ENCODE measurements at places on chromosomes 6 and 20.

DNA sequence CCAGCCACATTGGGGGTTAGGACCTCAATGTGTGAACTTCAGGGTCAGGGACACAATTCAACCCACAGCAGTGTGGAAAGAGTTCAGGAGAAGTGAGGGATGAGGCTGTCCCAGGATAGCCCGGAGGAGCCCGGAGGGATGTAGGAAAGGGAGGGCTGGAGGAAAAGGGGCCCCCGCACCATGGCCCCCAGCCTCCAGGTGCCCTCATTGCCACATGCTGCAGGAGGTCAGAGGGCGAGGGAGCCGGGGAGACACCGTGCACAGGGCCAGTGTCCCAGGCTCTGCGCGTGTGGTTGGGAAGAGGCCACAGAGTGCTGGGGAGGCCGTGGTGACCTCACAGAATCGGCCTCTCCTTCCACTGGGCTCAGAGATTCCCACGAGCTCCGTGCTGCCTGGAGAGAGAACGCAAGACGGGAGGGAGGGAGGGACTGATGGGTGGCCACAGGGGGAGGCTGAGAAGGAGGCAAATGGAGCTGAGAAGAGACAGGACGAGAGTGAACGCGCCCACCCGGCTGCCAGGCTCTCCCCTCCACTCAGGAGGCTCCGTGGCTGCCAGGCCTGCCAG is 215.1 kb downstream of the DLL1 start:
- DNase-seq, result no peak

- DNase-seq, result no peak
Observed at GRCh38 chr20:8089668-8090067, 42.4 kb upstream of the PLCB1 start.

DNA sequence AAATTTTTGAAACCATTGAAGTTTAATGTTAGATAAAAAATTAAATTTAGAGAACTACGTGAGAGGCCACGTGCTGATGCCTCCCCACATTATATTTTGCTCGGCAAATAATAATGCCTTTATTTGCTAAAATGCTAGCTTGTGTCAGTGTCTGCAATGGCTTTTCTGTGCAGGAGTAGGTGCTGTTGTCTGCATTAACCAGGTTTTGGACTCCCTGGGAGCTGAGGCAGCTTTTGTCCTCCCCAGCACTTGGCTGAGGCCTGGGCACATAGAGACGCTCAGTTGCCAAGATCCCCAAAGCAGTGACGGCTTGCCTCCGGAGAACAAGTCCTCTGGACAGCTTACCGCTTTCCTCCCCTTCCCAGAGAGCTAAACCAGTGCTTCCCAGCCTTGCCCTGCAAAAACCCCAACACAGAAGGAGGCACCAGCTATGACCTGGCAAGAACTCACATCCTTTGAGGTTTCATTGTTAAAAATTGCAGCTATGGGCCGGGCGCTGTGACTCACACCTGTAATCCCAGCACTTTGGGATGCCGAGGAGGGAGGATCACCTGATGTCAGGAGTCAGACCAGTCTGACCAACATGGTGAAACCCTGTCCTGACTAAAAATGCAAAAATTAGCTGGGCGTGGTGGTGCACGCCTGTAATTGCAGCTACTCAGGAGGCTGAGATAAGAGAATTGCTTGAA is 59.9 kb downstream of the KAT14 start:
- DNase-seq, result no peak

- no peak for DNase-seq
Observed at GRCh38 chr20:8132484-8133309, 631 bp downstream of the PLCB1 start.

DNA sequence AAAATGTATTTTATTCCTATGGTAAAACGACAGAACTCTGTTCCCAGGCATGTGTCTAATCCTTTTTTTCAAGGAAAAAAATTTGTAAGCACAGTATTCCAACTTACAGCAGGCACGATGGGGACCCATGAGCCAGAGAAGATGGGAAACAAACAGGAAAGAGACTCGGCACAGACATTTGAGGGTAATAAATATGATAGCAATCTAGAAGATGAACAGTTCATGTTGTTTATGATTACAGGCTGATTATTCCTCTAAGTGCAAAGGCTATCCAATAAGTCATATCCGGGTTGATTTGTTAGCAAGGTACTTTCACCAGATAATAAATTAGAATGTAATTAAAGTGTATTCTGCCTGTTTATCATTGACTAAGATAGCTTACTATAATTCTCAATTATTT is 43.2 kb downstream of the PDSS2 start:
- DNase-seq, result no peak

DNA sequence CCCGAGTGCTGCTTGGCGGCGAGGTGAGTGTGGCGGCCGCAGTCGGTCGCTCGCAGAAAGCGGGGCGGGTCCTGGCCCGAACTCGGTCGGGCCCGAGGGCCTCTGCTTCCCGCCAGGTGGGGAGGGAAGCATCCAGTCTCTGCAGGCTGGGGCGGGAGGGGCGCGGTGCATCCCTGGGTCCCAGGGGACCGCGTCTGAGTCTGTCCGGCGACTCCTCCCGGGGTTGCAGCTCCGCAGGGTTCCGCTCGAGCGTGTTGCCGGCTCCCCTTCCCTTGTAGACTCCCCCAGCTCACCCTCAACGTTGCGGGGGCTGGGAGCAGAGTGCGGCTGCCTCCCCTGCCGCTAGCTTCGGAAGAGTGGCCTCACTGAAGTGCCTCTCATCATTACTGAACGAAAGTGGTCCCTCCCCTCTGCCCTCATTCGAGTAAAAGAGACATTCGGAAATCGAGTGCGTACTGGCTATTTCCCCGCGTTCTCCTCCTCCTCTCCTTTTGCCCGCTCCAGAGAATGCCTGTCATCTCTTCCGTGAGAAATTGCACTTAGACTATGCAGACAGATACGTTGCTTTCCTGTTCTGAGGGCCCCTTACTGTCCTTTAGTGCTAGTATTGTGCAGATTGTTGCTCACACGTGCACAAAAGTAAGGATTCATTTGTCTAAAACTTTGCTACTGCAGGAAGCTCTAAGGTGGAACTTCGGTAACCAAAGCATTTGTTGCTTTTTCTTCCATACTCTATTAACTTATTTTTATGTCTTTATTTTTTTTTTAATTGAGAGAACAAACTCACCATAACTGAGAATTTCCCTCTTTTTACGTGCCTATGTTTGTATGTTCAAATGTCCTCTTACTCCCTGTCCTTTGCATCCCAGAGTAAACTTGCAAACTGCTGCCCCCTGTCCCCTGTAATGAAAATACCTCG is 751 bp downstream of the MAP3K4 start:
- peak; percentile 69 for DNase-seq
